ENCODE measurements at places on chromosomes 3 and 15.

DNA sequence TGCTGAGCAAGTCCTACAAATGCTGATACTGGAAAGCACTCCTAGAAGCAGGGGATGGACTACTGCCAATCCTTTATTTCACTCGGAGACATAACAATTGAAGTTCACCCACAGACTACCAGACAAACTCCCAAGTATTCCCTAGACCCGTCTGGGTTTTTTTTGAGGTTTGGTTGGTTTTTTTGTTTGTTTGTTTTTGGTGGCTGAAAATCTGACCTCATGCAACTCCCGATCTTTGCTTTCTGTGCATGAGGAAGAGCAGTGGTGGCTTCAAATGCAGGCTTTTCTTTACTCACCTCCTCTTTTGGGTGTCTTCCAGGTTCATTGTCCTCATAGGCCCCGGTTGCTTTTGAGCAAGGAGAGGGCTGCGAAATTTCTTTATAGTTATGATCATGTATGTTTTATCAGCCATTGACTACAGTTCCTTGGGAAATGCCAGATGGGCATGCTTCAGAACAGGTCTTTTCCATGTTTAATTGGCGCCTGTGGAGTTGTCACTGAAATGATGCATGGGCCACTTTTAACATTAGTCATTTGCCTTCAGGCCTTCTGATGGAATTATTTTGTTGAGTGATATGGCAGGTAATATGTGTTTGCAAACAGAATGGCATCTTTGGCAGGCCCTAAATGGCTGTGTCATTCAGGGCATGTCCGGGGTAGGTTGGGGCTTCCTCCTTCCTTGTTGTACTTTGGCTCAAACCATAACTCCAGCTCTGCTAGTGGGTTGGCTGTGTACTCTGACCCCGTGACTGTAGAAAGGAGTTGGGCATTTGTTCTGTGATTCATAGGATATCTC, 81.3 kb upstream of the ZBED2 start:
- no peak for DNase-seq

- no peak for DNase-seq
These were observed 138.5 kb upstream of the ANKRD28 start for GRCh38 chr3:15936312-15936711.

DNA sequence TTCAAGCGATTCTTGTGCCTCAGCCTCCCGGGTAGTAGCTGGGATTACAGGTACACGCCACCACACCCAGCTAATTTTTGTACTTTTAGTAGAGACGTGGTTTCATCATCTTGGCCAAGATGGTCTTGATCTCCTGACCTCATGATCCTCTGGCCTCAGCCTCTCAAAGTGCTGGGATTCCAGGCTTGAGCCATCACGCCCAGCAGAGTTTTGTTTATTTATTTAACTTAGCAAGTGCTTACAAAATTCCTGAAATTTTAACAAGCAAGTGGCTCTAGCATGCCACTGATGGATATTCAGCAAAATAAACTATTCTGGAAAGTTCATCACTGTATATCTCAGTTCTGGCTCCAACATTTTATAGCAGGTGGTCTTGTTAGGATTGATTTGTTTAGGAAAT, 585.9 kb downstream of the OTOL1 start:
- no peak for DNase-seq

- no peak for DNase-seq
These were observed 1.2 kb upstream of the ADCY5 start for GRCh38 chr3:123449997-123450604.

GRCh38 chr3:140384876-140385275, 293.0 kb upstream of the TRIM42 start:
- no peak for DNase-seq

DNA sequence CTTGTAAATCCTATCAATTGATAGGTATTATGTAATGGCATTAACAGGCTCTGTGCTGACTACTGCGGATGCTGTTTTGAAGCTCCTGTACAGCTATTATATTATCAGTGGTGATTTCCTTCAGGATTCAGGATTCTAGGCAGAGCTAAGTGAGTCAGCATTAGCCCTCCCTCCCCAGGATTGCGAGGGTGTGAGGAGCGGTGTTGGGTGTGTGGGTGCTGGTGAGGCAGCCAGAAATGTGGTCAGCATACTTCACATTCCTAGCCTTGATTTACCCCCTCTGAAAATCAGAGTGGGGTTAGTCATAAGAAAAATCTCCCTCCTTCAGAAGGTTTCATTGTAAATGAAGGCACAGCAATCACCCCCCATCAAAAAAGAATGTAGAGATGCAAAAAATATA, 72.5 kb downstream of the SNTN start:
- DNase-seq: no peak

DNA sequence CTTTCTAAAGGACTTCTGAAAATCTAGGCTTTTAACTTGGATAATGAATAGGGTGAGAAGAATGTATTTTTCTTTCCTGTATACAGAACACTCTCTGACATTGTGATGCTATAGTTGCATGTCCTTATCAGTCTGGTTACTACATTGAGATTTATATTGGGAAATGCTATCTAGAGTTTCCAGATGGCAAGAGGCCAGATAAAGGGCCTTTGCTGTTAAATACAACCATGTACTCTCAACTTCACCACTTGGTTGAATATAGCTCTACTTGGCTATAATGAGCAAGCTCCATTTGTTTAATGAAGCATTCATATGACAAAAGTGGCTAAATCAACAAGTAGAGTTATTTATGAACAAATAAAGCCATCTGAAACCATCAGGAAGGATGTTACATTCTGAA, 91.0 kb downstream of the IGSF11 start:
- no peak for DNase-seq

DNA sequence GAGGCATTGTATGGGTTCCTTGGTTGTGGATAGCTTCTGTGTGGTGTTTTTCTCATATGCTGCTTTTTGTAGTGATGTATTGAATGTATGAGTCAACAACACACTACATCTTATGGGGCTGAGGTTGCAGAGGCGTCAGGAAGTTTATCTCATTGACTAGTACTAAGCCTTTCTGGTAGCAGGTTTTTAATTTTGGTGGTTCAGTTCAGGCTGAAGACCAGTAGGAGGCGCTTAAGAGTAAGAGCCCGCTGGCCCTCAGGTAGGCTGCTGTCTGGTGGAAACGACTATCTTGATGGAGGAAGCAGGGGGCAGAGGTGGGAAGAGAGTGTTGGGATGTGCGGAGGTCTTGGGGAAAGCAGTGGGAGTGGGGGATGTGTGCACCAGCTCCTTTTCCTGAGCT, 62.4 kb downstream of the RTP4 start:
- no peak for DNase-seq

DNA sequence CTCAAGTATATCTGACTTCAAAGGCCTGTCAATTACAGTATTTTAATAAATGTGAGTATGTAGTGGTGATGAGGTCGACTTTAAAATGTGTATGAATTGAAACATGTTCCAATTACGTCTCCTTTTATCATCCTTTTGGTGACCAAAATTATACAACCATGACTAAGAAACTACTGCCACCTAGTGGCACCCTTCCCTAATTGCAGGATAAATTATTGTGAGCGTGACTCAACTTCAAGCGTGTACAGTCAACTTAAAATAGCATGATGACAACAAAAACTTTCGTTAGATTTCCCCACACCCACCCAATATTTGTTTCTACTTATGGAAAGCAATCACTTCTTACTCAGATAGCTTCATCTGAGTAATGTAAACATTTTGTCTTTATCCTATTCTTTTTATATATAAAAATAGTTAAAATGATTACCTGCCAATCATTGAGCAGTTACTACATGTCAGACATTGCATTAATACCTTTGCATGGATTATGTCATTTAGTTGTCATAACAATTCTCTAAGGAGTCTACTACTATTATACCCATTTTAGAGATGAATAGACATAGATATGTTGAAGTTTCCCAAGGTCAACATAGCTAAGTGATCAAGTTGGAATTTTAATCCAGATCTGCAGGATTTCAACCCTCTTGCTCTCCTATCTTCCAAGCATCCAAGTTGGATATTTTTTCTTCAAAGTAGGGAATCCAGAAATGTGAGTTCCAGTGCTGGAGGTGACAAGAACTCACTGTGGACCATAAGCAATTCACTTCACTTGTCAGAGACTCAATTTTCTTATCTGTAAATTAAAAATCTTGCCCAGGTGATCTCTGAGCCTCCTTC, 106.0 kb downstream of the MEX3B start:
- peak; percentile 5 for DNase-seq

- DNase-seq: no peak
These were observed 156.1 kb downstream of the DIPK2A start for GRCh38 chr3:144127700-144128099.

DNA sequence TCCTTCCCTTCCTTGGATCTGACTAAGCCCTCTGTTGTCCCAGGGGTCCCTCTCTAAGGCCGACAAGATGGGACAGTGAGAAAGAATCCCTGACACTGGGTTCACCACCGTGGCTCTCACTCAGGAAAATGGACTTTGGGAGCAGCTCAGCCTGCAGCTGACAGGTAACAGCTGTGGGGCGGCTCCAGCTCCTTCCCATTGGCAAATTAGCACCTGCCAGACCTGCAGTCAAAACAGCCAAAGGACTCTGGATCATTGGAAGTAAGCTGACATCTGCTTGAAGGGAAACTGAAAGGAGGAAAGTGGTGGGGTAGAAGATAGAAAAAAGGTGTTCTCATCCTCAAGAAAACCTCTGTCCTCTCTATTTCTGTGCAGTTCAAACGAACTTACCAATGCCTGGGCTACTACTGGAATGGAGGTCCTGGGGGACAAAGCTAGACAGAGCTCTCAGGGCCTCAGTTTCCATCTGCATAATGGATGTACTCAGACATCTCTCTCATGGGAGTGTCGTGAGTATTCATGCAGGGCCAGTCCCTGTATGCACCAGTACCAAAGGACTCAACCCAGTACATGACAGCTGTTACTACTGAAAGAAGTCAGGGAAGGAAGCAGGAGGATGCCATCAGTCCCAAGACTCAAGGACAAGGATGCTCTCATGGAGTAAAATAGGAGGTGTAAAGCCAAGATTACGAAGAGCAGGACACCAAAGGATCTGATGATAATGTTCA, 53.6 kb upstream of the DCLK3 start:
- no peak for DNase-seq

Measured in stimulated activated CD4-positive, alpha-beta T cell treated with anti-CD3 and anti-CD28 coated beads, Interleukin-4, amount 100 ng/mL, for 24 hours (primary cell).